Right atrium auricular region (tissue), 2 donors: ENCODE measurements at places on chromosomes 7 and 10.

- H3K36me3 ChIP-seq: no peaks in the 10 kb centered on the region
- peak; percentile 55 for DNase-seq
- no peak overlapping the region for H3K27ac ChIP-seq
- H3K4me1 ChIP-seq: no peaks in the 10 kb centered on the region
- H3K4me3 ChIP-seq: no peak overlapping the region
These were observed 20.4 kb downstream of the FRMPD2 start for GRCh38 chr10:48253970-48254657.

DNA sequence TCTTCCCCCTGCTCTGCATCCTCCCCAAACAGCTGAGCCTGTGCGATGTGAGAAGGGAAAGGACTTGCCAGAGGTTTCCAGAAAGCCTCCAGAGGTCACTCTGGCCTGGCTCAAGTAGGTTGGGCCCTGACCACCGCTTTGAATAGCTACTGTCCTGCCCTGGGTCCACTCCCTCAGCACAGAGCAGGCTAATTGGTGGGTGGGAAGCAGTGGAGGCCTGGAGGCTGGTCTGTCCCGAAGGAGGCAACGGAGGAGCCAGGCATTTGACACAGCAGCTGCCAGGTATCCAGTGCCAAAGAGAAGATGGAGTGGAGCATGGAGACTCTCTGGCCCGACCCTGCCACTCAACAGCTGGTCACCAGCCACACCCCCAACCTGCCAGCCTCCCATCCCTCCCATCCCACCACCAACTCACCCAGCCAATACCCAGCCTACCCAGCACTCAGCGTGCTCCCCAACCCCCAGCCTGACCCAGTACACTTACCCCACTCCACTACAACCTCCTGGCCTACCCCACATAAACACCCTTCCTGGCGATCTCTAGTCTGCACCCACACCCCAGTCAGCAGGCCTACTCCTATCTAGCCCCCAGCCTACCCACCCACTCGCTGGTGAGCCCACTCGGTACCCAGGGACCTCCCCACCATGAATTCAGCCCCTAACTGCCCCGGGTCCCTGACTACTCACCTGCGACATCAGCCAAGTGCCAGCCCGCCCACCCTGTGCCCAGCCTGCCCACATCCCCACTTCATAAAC lies 64.6 kb upstream of the COL13A1 start:
- no peak for DNase-seq
- H3K36me3 ChIP-seq: no peaks in the 10 kb centered on the region
- peaks cover 53% of the 10 kb centered on the region for H3K4me1 ChIP-seq
- H3K27me3 ChIP-seq: no peaks in the 10 kb centered on the region

DNA sequence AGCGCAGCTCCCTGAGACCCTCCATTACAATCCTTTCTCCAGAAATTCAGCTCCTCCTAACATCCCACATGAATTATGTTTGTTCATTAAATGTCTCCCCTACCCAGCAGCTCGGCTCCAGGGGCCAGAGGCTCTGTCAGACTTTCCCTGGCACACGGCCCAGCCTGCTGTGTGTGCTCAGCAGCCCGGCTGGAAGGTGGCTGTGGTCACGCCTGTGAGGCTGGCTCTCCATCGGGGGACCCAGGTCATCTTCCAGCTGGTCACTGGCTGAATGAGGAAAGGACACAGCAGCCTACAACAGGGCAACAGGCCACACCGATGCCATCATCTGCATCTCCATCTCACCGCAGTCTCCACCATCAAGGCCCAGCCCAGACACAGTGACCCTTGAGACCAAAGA lies 219.8 kb downstream of the MAD1L1 start:
- no peak for DNase-seq
- H3K4me3 ChIP-seq: no peak overlapping the region
- peak overlapping the region; percentile 89 for H3K27ac ChIP-seq
- no peaks in the 10 kb centered on the region for H3K36me3 ChIP-seq

- no peaks in the 10 kb centered on the region for H3K27me3 ChIP-seq
- DNase-seq: no peak
- H3K36me3 ChIP-seq: peaks cover 38% of the 10 kb centered on the region
- no peak overlapping the region for H3K27ac ChIP-seq
These were observed 29.9 kb upstream of the PBLD start for GRCh38 chr10:68362590-68362989.

- peak overlapping the region; percentile 45 for H3K4me3 ChIP-seq
- no peaks in the 10 kb centered on the region for H3K36me3 ChIP-seq
- H3K27ac ChIP-seq: peak overlapping the region; percentile 64
- no peaks in the 10 kb centered on the region for H3K27me3 ChIP-seq
These were observed 1.0 kb downstream of the ACSL5 start for GRCh38 chr10:112374724-112375541.

GRCh38 chr10:3906511-3907111 lies 121.6 kb upstream of the KLF6 start:
- no peaks in the 10 kb centered on the region for H3K36me3 ChIP-seq
- no peak for DNase-seq
- H3K4me1 ChIP-seq: no peaks in the 10 kb centered on the region
- H3K4me3 ChIP-seq: no peak overlapping the region
- H3K27me3 ChIP-seq: no peaks in the 10 kb centered on the region

DNA sequence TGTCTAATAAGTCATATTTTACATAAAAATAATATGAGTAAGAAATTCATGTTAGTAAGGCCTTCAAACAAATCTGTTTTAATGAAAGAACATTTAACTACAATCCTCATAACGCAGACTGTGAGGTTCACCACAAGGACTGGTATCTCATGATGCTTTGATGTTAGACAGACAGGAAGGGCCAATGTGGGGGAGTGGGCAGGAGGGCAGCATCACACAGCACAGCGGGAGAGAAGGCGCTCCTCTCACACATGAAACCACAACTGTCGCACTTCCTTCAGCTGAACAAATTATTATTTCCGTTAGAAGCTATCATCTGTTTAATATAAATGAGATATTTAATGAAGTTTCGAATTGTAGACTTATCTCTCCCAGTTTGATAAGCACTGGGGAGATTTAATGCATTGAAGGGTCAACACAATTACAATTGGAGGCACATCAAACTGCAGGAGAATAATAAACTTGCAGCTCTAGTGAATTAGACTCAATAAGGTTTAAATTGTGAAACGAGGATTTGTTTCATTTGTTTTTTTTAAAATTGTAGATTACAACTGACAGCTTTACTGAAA lies 466.1 kb downstream of the PARD3 start:
- DNase-seq: no peak
- no peaks in the 10 kb centered on the region for H3K4me1 ChIP-seq
- H3K36me3 ChIP-seq: no peaks in the 10 kb centered on the region
- H3K27ac ChIP-seq: no peak overlapping the region
- no peak overlapping the region for H3K4me3 ChIP-seq

DNA sequence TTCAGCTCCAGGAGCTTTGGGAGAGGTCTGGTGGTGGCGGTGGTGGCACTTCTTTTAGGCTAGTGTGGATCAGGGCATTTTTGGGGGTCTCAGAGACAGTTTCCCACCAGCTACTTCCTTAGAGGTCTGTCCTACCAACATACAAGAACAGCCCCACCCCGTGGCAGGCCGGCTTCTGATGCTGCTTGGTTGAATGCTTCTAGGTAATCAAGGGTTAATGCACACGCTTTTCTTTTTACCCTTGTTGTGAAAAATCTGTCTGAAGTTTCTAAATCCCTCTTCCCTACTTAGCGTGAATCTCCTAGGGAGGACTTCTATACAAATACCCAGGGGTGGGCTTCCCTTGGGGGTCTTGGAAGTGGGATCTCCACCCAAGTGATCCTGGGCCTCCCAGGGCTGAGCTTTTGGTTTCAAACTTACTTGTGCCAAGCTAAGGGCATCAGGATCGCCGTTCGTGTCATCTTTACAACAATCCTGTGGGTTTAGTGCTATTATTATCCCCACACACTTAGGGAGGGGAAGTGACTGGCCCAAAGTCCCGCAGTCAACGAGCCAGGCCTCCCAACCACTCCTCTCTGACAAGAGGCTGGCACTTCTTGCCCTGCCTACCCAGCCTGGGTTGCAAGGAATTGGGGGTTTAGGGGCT lies 1.7 kb downstream of the SH2B2 start:
- H3K4me1 ChIP-seq: peaks cover 37% of the 10 kb centered on the region
- no peak overlapping the region for H3K27ac ChIP-seq
- DNase-seq: no peak
- peak overlapping the region; percentile 67 for H3K4me3 ChIP-seq
- H3K27me3 ChIP-seq: no peaks in the 10 kb centered on the region

DNA sequence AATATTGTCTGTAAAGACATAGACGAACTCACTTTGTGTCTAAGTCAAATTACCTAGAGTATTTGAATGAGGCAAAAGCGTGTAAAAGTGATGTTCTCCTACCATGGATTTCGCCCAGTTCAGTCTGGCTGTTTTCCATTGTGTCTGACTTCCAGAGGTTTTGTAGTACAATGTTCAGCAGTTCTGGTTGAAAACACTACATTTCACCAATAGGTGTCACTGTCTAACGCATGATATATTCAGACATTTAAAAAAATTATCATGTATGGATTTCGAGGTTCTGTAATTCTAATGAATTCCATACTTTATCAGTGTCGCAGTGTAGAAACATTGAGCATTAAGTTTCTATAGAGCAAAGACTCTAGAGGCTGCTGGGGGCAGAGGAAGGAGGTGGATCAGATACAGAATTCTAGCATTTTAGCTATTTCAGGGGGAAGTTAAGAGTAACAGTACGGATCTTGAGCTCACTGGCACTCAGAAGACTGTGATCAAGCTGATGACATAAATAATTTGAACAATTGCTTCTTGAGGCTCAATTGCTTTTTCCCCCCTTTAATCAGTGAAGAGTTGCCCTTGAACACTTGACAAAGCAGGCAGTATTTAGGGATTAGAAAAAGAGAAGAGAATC lies 196.9 kb upstream of the RHOBTB1 start:
- no peak for DNase-seq
- no peaks in the 10 kb centered on the region for H3K27me3 ChIP-seq
- no peaks in the 10 kb centered on the region for H3K4me1 ChIP-seq
- H3K27ac ChIP-seq: no peak overlapping the region
- H3K4me3 ChIP-seq: no peak overlapping the region

DNA sequence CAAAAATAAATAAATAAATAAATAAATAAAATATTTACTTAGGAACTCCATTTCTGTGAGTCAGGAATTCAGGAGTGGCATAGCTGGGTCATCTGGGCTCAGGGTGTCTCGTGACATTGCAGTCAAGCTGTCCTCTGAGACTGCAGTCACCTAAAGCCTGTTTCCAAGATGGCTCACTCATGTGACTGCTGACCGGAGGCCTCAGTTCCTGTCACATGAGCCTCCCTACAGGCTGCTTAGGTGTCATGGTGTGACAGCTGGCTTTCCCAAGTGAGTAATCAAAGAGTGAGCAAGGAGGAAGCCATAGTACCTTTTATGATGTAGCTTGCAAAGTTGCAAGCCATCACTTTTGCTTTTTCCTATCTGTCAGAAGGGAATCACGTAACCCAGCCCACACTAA lies 128.6 kb upstream of the KCTD7 start:
- no peak overlapping the region for H3K4me3 ChIP-seq
- DNase-seq: no peak
- no peaks in the 10 kb centered on the region for H3K36me3 ChIP-seq
- H3K27me3 ChIP-seq: no peaks in the 10 kb centered on the region

GRCh38 chr7:116327752-116328151 lies 117.4 kb downstream of the TES start:
- no peak for DNase-seq
- no peaks in the 10 kb centered on the region for H3K36me3 ChIP-seq
- H3K4me3 ChIP-seq: no peak overlapping the region
- H3K27ac ChIP-seq: peak overlapping the region; percentile 2
- no peaks in the 10 kb centered on the region for H3K27me3 ChIP-seq

DNA sequence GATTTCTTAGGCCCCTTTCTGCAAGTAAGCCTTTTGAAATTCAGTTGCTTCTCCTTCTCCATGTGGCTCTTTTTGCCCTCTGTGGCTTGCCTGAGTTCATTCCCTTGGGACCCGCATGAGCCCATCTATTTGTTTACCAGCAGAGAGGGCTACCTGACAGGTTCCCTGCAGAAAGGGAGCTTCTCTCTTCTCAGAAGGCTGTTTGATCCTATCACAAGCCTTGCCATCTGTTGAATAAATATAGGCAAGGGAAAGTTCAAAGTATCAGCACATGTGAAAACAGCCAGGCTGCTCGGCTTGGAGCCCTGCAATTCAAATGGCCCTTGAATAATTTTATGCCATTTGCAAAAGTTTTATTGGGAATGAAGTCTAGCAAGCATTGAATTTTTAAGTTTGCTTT lies 720.2 kb upstream of the FZD8 start:
- no peak for DNase-seq
- H3K36me3 ChIP-seq: no peaks in the 10 kb centered on the region
- H3K4me1 ChIP-seq: no peaks in the 10 kb centered on the region
- no peaks in the 10 kb centered on the region for H3K27me3 ChIP-seq
- no peak overlapping the region for H3K4me3 ChIP-seq

DNA sequence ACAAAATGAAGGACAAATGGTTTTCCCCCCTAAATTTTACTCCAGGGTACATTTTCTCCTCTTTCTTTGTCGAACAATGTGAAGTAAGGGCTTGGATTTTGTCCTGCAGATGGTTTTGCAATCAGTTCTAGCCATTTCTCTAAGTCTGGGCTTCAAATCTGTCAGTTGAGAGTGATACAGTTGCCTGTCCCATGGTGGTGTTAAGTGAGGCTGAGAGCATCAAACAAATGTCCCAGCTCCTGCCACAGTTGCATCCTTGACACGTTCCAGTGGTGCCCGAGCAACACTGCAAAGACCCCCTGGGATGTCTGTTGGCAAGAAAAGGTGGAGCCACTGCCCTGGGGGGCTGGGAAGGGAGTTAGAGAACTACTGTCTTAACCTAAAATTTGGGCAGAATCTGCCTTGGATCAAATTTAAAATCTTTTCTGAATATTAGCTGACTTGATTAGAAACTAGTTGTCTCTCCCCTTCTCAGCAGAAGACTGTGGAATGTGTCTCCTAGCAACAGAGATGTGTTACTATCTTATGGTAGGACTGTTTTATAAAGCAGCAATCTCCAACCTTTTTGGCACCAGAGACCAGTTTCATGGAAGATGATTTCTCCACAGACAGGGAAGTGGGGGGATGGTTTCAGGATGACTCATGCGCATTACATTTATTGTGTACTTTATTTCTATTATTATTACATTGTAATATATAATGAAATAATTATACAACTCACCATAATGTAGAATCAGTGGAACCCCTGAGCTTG lies 102.0 kb upstream of the STEAP1B start:
- no peaks in the 10 kb centered on the region for H3K27me3 ChIP-seq
- no peak overlapping the region for H3K4me3 ChIP-seq
- DNase-seq: no peak
- peaks cover 14% of the 10 kb centered on the region for H3K4me1 ChIP-seq
- no peaks in the 10 kb centered on the region for H3K36me3 ChIP-seq
